Stimulated activated CD4-positive, alpha-beta T cell treated with anti-CD3 and anti-CD28 coated beads, Interleukin-4, amount 100 ng/mL, for 4 hours (primary cell): ENCODE measurements at places on chromosomes 7 and 10.

- DNase-seq, result no peak
Observed at GRCh38 chr7:3464900-3465622, 164.0 kb downstream of the SDK1 start.

DNA sequence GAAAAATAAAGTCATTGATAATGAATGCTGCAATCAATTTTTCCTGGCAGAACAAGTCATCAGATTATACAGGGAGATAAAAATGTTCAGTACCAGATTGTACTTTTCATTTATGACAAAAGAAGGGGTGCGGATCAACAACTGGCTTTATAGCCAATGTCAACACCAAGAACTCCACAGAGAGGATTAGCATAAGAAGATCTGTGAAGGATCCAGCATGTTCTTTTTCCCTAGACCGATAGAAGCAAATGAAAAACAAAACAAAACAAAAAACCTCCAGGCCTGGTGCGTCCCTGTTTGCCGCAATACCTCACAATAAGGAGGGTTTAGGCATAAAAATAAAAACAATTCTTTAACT is 34.7 kb upstream of the PRKAR2B start:
- no peak for DNase-seq

DNA sequence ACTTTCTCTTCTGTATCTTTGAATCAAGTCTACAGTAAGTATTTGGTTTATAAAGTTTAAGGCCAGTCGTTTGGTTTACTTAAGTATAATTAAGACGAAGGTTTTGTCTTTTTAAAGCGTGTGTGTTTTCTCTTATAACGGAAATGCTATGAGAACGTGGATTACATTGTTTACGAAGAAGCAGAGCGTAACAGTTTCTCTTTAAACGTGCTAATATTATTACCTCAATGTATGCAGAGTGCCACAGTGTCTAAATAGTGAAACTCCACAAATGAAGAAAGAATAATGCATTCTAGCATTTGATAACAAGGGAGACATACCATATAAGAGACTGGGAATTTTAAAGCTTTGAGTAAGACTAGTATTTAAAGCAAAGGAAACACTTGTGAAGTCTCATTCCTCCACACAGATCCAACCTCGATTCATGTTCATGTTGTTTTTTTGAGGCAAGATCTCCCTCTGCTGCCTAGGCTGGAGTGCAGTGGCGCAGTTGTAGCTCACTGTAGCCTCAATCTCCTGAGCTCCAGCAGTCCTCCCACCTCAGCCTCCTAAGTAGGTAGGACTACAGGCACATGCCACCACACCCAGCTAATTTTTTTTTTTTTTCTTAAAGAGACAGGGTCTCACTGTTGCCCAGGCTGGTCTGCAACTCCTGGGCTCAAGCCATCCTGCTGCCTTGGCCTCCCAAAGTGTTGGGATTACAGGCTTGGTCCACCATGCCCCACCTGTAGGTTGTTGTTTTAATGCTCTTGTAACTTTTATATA is 75.1 kb downstream of the ANKRD61 start:
- DNase-seq, result no peak

GRCh38 chr10:105468759-105469158 is 827.7 kb downstream of the SORCS3 start:
- no peak for DNase-seq

DNA sequence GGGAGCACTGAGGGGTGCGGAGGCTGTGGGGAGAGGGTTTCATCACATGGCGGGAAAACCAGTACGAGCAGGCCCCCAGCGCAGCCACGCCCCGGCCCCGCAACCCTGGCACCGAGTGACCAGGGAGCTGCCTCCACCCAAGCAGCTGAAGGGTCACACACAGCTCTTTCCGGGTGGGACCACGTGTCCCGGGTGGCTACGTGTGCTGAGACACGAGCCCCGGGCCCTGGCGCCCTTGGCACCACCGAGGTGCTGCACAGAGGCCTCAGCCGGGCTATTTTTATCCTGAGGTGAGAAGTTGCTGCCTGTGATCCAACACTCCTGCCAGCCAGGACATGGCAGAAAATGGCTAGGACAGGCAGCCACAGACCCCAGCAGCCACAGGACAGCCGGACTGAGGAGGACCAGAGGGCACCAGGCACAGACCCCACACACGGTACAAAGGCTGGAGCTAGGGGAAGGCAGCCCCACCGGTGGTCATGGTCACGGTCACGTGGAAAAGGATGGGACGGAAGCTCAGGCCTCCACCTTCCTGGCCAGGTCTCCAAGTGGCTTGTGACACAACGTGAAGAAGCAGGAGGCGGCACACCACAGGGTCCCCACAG is 223.7 kb downstream of the MAD1L1 start:
- DNase-seq, result no peak

GRCh38 chr7:36855330-36855729 is 131.0 kb upstream of the AOAH start:
- DNase-seq, result no peak

DNA sequence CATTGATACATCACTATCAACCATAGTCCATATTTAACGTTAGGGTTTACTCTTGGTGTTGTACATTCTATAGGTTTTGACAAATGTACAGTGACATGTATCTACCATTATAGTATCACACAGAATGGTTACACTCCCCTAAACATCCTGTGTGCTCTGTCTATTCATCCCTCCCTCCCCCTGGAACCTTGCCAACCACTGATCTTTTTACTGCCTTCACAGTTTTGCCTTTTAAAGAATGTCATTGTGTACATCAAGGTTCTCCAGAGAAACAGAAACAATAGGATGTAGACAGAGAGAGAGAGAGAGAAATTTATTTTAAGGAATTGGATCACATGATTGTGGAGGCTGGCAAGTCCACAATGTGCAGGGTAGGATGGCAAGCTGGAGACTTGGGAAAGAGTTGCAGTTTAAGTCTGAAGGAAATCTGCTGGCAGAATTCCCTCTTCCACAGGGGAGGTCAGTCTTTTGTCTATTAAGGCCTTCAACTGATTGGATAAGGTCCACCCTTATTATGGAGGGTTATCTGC is 45.1 kb upstream of the CCNJ start:
- no peak for DNase-seq

GRCh38 chr10:88222881-88223280 is 359.5 kb downstream of the PTEN start:
- no peak for DNase-seq

GRCh38 chr7:97513326-97513725 is 218.6 kb upstream of the TAC1 start:
- DNase-seq, result no peak

- no peak for DNase-seq
Observed at GRCh38 chr7:7805511-7806153, 87.2 kb upstream of the RPA3 start.

- no peak for DNase-seq
Observed at GRCh38 chr10:33223326-33224000, 111.0 kb downstream of the NRP1 start.

- DNase-seq, result no peak
Observed at GRCh38 chr7:15214976-15215375, 312.4 kb upstream of the DGKB start.

GRCh38 chr10:130498042-130498441 is 361.9 kb downstream of the GLRX3 start:
- DNase-seq, result no peak

- no peak for DNase-seq
Observed at GRCh38 chr7:52838981-52839411, 196.4 kb upstream of the POM121L12 start.

GRCh38 chr7:70592171-70592570 is 539.8 kb upstream of the GALNT17 start:
- no peak for DNase-seq

GRCh38 chr7:111827863-111828504 is 265.7 kb upstream of the IMMP2L start:
- DNase-seq, result no peak

DNA sequence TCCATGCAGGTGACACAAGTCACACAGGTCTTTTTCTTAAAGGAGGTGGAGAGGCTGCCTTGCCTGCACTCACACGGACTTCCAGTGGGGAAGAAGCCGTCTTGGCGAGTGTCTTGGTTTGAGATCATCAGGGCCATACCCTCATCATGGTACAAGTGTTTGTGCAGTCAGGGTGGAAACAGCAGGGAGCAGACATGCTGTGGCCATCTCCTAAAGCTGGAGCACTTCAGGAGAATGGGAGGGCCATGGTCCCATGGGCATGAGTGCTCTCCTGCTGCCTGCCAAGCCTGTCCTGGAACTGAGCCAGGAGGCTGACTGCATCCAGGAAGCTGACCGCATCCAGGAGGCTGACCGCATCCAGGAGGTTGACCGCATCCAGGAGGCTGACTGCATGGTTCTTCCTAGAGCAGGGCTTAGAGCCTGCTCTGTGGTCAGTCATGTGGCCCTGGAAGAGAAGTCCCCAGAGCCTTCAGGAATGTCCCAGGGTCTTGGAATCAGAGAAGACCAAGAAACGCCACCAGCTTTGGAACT is 98.4 kb downstream of the ADARB2 start:
- no peak for DNase-seq

DNA sequence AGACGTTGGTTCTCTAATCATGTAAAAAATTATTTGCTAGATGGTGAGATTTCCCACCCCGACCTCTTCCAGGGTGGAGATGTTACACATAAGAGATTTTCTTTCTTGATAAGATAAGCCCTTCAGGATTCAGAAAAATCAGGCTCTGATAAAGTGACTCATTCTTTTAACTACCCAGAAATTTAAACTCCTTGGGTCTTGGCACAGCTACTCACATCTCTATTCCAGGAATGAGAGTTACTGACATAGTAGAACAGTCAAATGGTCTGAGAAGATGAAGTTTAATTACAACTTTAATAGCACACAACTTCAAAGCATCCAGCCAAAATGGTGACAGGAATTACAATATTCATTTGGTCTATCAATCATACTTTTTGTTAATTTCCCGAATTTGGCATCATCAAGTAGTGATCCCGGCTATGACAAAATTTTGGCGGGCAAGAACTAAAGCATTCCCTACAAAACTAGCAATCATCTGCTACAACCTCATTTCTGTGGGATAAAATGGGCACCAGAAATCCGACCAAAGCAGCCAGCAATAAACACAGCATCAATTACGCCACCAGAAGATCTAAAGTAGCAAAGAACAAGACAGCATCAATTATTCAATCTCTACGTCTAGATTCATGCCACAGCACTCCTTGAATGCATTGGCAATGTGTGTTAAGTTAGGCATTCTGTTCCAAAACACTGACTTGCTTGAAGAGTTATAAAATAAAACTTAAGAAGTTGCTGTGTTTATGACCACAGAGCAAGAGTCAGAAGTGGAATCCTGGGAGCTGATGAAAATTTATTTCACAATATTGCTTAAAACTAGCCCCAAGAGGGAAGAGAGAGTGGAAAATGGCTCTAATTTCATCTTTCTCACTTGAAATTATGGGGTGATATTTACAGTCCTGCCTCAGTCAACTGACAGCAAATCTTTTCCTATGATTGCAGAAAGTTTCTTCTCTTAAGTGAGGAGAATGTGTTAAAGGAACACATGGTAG is 565.7 kb upstream of the ANKRD30A start:
- DNase-seq, result no peak

GRCh38 chr7:8177109-8177933 is 84.6 kb downstream of the ICA1 start:
- DNase-seq, result no peak

DNA sequence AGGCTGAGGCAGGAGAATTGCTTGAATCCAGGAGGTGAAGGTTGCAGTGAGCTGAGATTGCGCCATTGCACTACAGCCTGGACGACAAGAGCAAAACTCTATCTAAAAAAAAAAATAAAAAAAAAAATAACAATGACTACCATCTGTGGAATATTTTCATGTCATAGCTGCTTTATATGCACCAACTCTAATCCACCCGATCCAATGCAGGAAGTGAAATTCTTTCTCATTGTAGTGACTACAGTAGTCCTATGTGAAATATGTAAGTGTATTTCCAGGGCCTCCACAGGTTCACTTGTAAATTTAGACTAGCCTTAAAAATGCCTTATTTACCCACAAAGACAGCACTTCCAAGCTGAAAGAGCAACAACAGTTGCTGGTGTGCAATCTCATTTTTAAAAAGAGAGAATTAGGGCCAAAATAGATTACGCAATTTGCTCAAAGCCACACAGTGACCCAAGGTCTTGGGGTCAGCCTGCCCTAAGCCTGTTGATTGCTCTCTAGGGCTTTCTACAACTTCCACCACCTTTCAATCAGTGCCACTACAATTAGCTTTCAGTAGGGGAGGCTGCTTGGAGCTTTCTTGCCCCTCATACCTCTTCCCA is 25.8 kb upstream of the EGFR start:
- DNase-seq, result no peak

DNA sequence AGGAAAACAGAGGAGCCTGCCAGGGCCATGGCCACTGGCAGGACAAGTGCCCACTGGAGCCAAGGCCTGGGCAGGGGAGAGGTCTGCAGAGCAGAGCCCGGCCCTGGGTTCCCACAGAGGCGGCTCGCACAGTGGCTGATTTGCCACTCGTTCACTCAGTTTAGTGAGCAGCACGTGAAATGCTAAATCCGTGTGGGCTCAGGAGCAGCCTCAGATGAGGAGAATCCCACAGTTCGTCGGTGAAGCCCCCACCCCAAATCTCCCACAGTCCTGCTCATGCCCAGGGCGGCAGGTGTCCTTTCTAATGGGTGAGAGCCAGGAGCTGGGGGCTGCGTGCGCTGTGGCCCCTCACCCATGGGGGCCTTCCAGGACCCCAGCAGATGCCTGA is 107.7 kb upstream of the FAM20C start:
- DNase-seq, result no peak

DNA sequence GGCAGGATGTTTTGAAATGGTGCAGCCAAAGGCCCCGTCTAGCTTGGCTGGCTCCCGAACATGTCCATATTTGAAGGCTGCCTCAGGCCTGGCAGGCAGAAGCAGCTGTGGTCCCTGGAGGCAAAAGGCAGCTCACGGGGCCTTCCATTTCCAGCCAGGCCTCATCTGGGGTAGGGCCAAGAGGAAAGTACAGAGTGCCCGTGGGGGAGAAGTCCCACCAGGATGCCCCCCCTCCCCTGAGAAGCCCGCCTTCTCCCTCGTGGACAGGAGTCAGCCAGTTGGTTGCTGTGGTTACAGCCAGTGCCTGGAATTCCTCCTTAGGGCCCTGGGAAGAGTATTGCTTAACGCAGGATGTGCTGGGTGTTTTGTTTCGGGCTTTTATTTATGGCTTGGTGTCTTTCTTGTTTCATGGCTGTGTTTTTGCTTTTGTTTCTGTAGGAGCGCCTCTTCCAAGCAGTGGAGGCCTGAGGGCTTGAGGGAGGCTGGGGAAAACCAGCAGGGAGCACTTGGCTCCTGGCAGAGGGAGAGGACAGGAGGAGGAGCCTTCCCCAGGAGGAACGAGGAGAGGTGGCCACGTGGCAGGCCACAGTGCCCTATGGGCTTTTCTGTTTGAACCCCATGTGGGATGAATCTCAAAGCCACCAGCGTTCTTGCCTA is 45.4 kb downstream of the CHST3 start:
- DNase-seq, result no peak

DNA sequence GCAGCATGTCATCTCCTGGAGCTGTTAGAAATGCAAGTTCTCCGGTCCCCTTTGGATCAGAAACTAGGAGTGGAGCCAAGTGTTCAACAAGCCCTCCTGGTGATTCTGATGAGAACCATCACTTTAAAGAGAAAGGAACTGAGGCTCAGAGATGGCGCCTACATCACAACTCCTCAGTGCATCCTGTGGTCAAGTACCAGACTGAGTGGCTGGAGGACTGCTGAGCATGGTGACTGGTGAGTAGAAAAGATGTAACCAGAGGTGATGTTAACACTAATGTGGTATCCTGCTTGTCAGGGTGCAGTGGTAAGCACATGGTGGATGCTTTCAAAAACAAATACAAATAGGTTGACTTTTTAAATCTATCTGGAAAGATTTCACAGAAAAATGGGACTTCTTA is 3.5 kb upstream of the OIT3 start:
- no peak for DNase-seq
